NCI-H526 (cell line): ENCODE measurements at places on chromosomes 12 and 14.

DNA sequence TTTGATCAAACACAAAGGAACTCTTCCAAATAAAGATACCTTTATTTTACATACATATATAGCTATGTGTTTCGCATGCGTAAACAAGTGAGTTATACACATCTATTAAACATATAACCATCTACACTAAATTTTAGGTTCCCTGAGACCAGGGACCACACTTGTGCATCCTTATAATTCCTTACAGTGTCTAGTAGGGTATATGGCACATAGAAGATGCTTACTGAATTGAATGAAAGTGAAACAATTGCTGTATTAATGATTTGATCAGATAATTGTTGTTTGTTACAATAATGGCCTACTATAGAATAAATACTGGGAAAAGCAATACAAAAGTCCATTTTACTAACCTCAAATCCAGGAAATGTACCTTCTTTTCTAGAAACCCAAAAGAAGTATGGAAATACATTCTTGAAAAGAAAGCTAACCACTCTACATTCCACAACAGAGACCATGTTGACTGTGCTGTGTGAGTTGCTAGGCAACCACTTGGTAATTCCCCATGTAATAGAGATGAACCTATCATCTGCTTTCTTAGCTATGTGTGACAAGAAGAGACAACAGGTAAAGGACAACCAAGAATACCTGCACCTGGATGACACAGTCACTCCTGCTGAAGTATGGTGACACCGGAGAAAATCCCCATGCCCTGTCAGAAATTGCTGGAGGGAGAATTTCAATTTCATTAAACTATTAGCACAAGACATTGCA is 11.9 kb upstream of the CIPC start:
- DNase-seq: no peak

- DNase-seq: no peak
These were observed 1.9 kb upstream of the ATP5MC2 start for GRCh38 chr12:53677800-53678148.

DNA sequence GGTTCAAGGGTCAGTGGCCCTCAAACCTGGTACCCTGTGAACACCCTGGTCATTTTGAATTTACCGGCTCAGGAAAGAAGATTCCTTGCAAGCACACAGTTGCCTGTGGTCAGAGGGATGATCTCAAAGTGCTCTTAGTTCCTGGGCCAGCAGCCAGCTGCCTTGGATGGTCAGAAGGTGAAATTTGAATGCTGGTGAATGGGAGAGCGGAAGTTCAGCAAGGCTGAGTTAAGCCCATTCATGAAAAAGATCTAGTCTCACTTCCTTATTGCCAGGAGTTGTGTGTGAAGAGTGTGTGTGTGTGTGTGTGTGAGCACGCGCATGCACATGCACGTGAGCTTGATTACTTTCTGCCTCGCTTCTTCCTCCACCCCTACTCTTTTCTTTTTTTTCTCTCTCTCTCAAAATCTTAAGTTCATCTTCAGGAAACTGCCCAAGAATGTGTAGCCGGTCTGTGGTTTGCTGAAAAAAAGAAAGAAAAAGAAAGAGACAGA is 155.5 kb upstream of the CCND2 start:
- DNase-seq: no peak

DNA sequence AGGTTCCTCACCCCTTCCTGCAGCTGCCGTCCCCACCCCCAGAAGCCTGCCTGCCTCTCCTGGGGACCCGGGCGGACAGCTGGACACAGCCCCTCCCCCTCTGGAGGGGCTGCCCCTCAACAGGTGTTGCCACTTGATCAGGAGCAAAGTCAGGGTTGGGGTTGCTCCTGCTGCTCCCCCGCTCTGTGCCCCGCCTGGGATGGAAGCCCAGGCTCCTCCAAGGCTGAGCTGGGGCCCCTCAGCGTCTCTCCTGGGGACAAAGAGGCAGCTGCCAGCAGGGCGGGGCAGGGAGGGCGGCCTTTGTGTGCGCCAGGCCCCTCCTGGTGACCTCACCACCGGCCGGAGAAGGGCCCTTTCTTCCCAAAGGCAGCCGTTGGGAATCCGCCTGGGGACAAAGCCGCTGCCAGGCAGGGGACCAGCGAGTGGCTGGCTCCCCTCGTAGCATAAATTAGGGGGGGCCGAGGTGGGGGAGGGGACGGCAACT is 13.7 kb downstream of the TRMT61A start:
- peak; percentile 76 for DNase-seq

GRCh38 chr12:92421701-92422100 is 276.1 kb upstream of the BTG1 start:
- peak; percentile 74 for DNase-seq

GRCh38 chr12:104215638-104216297 is at the start of gene TXNRD1:
TXNRD1 (plus strand) TSS chr12:104215779; CDS start chr12:104215803, 24 bp downstream.
- peak; percentile 92 for DNase-seq

DNA sequence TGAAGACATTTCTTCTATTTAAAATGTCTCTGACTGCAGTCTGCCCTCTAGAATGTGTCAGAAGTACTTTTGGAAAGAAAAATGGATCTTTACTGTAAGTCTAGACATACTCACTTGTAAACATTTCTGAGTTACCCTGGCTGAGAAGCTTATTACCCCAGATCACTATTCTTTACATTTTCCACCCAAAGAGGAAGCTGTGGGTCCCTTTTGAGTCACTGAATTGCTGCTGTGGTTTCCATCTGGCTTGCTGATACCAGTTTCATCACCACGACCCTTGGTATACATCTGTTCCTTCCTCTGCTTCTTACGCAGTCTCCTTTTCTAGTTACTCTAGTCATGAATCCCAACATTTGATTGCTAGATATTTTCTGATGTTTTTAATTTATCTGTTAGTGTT is 20.2 kb upstream of the CLEC4D start:
- DNase-seq: no peak

- DNase-seq: no peak
These were observed 100.9 kb downstream of the NCOR2 start for GRCh38 chr12:124466216-124467128.

DNA sequence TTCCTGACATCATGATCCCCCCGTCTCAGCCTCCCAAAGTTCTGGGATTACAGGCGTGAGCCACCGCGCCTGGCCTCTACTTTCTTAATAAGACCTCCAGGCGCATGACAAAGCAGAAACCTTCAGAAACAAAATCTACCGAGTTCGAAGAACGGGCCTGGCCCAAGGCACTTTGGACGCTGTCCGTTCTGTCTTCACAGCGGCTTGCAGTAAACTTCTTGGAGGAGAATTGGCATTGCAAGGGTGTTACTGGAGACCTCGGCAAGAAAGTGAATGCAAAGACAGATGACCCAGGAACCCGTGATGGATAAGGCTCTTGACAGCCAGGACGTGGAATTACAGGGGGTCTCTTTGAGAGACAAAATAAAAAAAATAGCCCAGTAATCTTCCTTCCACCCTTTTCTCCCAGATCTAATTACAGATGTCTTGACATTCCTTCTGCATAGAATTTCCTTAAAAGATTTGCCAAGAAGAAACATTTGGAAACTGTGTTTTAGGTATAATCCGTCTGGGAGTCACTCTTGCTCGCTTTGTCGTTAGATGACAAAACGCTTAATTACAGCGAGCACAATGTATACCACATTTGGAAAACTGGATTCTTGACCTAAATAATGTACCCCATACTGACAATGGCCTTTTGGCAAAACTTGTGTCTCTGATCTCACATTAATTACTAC is 83.2 kb upstream of the TBX3 start:
- DNase-seq: no peak

DNA sequence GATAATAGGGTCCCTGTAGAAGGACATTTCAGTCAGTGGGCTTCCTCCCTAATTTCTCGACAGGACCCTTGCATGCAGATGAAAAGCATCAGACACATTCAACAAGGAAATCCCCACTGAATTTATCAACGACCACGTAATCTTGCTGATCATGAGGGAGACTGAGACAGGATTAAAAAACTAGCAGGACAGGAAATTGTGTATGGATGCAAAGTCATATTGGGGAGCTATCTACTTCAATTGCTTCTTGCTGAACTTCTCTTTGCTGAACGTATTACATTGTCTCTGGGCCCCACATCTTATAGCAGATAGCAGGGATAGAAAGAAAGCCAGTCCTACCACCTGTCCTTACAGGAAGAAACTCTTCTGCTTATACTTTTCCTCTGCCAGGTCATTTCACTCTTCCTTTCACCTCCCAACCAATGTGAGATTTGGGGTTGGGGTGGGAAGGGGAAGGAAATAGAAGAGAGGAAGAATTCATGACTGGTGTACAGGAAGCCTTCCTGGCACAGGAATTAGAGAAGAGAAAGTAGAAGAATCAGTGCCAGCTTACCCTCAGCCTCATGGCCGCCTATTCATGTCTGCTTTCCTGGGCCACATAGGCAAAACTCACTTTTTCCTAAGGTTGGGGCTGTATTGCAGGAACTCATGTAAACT is 333.3 kb downstream of the ZFP36L1 start:
- DNase-seq: no peak

DNA sequence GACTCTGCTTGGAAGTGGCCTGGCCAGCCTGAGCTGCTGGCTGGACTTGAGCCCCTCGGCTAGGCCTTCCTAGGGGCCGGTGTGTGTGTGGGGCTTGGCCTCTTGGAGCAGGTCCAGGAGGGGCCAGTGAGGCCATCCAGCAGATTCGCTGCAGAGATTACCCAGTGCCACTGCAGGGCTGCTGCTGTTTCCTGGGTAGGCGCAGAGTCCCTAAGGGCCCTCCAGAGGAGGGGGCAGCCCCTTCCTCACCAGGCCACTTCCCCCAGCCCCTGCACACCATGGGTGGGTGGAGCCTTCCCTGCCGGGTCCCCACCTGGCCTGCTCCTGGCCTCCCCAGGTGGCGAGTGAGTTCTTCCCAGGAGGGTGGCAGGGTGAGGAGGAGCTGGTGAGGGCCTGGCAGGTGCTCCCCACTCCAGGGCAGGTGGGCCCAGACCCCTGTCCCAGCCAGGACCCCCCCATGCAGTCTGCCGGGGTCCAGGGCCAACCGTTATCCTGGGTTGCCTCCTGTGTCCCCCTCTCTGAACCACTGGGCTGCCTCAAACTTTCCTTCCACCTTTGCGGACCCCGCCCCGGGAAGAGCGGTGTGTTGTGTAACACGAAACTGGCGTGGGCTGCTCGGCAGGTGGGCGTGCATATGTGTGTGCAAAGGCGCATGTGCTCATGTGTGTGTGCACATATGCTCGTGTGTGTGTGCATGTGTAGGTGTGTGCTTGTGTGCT is 25.1 kb downstream of the ASPG start:
- DNase-seq: no peak

DNA sequence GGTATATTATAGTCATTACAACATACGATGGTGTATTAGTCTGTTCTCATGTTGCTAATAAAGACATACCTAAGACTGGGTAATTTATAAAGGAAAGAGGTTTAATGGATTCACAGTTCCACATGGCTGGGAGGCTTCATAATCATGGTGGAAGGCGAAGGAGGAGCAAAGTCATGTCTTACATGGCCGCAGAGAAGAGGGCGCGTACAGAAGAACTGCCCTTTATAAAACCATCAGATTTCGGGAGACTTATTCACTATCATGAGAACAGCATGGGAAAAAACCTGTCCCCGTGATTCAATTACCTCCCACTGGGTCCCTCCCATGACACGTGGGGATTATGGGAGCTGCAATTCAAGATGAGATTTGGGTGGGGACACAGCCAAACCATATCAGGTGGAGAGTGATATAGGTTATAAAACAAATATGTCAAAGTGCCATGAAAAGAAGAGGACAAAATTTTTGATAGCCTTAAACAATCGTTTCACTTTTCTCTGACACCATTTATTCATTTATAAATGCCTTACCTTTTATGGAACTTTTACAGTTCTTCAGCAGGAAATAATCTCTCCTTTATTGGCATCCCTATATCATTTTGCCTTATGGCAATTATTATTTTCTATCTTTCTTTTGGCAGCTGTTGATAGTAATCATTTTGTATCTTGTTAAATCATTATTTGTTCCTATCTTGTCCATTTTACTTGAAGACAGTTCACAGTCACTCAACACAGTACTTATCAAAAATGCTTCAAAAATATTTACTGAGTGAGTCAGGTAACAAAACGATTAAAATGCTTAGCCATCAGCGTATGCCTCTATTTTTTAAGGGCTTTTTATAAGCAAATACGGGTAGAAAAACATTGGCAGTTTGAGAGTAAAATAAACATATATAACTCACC is 196.0 kb downstream of the RAD51B start:
- DNase-seq: no peak

DNA sequence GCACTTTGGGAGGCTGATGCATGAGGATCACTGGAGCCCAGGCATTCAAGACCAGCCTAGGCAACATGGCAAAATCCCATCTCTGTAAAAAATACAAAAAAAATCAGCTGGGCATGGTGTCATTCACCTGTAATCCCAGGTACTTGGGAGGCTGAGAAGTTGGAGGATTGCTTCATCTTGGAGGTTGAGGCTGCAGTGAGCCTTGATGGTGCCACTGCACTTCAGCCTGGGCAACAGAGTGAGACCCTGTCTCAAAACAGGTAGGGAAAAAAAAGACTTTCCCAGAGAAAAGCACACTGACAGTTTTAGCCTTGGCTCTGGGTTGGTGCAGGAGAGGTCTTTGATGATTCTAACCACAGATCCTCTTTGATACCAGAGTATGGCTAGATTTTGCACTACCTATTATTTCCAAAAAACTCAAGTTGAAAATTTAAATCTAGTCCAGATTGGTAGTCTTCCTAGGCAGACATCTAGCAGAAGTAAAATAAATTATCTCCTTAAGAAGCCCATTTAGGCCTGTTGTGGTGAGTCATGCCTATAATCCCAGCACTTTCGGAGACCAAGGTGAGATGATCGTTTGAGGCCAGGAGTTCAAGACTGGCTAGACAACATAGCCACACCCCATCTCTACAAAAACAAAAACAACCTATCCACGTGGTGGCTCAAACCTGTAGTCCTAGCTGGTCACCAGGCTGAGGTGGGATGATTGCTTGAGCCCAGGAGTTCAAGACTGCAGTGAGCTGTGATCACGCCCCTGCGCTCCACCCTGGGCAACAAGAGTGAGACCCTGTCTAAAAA is 18.6 kb downstream of the LARP4 start:
- no peak for DNase-seq

GRCh38 chr14:36617824-36618223 is 35.4 kb upstream of the NKX2-8 start:
- DNase-seq: no peak

GRCh38 chr12:87344699-87345098 is 684.5 kb downstream of the C12orf50 start:
- DNase-seq: no peak

DNA sequence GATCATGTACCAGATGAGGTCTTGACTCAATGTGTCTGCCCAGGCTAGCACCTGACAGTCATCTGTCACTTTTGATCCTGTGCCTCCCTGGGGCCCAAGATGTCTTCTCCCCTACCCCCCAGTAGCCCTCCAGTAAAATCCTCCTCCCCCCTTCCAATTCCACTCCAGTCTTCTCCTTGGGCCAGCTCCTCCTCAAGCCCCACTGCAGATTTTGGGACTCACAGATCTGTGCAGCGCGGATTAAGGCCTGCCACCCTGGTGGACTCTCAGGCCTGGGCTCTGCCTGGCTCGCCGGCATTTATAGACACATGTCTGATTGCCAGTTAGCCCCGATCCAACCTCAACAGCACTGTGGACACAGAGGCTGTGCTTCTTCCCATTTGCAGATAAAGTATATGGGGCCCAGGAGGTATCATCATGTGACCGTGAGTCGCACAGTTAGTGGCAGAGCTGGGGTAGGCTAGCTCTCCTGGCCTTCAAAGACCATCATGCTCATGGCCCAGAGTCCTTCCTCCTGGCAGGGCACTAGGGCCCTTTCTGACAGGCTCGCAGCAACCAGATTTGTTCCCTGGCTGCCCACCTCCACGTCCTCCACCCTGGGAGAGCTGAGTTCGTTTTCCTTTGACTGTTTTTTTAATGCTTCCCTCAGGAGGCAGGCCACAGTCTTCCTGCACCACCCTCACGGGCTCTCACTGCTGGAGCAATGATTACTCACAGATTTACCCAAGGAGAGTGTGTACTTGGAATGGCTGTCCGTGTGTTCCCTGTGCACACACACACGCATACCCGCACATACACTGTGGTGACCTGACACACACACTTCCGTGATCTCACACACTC is 98.3 kb upstream of the DIO3 start:
- DNase-seq: no peak
